ENCODE measurements at places on chromosomes 1 and 21.

- DNase-seq, result peak; percentile 20
These were observed 75.0 kb upstream of the DPT start for GRCh38 chr1:168803806-168804510.

GRCh38 chr1:83998498-83999315, at the start of gene TTLL7:
Gene TTLL7 (minus strand): TSS chr1:83999132. CDS start chr1:83952211, 46,921 bp downstream.
- peak; percentile 81 for DNase-seq

- DNase-seq, result no peak
These were observed 398.4 kb downstream of the ZP4 start for GRCh38 chr1:237492359-237492758.

DNA sequence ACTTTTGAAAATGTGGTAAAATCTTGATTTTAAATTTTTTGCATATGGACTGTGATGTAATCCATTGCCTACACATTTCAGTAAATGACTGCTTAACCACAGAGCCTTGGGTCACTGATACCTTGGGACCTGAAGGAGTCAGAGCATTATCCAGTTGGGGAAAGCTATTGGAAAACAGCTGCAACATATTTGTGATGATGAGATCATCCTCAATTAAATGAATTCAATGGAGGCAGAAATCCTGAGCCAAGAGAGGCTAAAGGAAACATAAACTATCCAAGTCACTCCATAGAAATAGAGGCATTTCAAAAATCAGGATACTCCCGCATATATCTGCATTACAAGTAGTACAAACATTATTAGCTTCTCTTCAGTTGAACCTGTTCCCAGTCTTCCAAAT, 99.8 kb upstream of the PRMT6 start:
- DNase-seq, result no peak

DNA sequence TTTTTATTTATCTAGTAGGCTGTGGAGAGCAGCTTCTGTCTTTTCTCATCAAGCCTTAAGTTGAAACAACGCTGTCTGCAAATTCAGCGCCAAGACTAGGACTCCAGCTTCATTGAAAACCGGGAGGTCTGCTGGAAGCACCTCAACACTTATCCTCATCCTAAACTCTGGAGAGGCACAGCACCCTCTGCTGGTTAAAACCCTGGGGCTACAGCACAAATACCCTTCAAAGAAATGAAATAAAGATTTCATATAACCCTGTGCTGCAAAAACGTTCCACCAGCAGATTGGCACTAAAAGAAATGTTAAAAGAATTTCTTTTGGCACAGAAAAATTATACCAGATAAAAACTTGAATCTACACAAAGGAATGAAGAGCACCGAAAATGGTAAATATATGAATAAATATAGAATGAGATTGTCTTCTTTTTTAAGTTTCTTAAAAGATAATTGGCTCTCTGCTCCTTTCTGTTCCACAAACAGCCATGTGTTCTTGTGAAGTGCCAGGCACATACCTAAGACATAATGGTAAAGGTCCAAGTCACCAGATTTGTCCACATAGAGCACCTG, 227.7 kb upstream of the SAMSN1 start:
- DNase-seq, result no peak
